BJ (cell line): ENCODE measurements at places on chromosomes 1 and 21. TPM values are rescaled to one million over a fixed set of nuclear protein-coding genes. Genes with fewer than 3 reads are reported as not detected.
A peak's percentile ranks its signal among the peaks of the same experiment; 100 is the strongest.

DNA sequence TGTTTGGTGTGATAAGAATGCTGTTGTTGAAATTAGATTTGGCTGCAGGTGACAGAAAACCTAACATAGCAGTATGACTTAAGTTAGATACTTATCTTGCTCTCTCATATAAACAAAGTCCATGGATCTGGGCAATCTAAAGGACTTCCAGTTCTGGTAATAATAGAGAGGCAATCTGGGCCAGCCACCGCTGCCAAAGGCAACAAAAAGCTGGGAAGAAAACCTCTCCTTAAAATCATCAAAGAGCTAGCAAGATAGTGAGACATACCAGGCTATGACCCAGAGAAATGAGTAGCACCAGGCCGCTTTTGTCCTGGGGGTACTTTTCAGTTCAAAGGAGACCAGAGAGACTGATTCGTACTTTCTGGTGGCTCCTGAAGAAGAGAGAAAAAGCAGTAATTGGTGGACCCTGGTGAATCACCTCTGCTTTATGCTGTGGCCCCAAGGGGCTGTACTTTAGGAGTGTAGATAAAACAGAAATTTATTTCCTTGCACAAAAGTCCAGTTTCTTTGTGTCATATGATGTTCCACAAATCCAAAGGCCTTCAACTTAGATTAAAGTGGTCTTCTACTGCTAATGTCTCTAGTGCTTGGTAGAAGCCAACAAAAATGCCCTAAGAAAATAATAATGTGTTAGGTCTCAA is 125.4 kb downstream of the TBX19 start:
- DNase-seq, result no peak

DNA sequence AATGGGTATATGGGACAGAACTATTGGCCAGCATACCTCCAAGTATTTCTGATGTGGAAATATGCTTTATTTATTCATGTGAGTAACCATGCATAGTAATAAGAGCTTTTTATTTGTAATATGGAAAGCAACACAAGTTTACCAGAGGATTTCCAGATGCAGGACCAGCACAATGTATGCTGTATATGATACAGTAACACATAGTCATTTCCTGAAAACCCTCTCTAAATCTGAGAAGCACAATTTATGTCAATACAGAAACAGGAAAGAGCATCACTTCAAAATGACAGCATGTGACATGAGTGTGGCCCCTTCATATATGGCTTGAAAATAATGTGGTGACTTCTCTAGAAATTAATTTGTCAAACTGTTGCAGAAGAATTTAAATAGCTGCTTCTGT is 1134.7 kb upstream of the ADGRL2 start:
- no peak for DNase-seq

GRCh38 chr1:90591970-90592356 is 125.1 kb downstream of the BARHL2 start:
- no peak for DNase-seq

- no peak for DNase-seq
Measured at GRCh38 chr1:11720033-11720376, 15.9 kb upstream of the AGTRAP start.

DNA sequence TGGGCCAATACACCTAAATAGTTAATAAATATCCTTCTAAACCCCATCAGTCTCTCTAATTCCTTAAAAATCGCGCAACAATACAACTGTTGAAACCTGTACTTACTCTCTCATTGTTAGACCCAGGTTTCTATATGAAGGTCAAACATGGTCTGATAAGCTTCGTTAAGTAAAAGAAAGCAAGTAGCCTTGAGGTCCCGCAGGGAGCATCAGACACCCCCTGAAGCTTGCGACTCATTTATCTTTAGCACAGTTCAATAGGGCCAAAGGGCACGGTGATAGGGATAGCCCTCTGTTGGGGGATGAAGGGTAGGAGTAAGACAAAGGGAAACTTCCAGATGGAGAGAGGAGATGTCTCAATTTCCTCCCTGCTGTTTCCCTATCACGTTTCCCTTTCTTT is 27.3 kb upstream of the THEM4 start:
- no peak for DNase-seq

DNA sequence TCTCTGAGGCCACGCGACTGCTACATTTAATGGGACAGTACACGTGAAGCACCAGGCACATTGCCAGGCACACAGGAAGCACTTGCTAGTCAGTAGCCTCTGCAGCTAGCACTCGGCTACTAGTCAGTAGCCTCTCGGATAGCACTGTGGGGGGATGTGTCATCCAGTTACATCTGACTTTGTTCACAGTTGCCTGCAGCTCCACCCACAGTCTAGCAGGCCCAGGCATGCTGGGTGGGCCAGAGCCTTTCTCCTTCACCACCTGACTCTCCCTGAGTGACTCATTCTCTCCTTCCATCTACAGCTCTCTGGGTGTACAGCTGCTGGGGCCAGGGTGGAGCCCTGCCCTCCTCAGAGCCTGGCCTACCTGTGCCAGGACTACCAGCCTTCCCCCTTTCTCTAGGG is 51.5 kb downstream of the PTPRF start:
- peak; percentile 81 for DNase-seq

DNA sequence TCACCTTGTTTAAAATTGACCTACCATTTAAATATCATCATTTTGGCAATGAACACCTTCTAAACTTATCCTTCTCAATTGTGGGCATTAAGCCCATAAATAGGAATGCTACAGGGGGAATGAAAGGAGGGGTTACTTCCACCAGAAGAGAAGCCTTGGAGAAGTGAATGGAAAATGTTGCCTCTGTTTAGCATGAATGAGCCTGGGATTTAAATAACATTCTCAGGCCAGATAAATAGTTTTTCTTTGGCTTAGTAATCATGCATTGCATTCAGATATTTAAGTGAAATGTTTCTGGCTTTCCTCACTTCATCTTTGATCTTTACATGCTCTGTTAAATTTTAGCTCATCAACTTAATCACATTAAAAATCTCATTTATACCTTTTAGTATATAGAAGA is 284.3 kb upstream of the FMN2 start:
- DNase-seq, result no peak

DNA sequence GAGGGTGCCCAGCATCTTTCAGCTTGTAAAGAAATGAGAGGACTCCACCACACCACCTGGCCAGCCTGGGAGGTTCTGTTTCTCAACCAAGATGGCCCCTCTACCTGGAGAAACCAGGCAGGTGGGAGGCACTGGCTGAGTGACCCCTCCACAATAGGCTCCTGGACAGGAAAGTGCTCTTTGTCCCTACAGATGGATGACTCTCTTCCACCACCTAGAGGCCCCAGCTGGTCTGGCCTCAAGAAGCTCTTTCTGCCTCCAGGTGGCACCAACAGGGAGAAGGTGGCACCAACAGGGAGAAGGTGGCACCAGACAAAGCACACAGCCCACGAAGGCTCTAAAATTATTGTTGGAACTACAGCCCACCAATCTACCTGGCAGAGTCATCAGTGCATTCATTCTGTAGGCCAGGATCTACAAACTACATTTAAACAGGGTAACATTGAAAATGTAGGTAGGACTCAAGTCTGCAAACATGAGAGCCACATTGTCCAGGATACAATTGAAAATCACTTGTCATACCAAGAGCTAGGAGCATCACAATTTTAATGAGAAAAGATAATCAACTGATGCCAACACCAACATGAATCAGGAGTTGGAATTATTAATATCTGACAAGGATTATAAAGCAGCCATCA is 14.4 kb downstream of the TMPRSS3 start:
- DNase-seq, result no peak

Gene KCNE2
- polyA plus RNA-seq, result not detected in 2 replicates

Gene C1orf115
- 3.8 and 3.9 TPM in 2 replicates for polyA plus RNA-seq

Gene GIPC2
- polyA plus RNA-seq, result 0.04 and 0.15 TPM in 2 replicates
